Caki2 (cell line): ENCODE measurements at places on chromosomes 1 and 21. TPM values are rescaled to one million over a fixed set of nuclear protein-coding genes. Genes with fewer than 3 reads are reported as not detected.

DNA sequence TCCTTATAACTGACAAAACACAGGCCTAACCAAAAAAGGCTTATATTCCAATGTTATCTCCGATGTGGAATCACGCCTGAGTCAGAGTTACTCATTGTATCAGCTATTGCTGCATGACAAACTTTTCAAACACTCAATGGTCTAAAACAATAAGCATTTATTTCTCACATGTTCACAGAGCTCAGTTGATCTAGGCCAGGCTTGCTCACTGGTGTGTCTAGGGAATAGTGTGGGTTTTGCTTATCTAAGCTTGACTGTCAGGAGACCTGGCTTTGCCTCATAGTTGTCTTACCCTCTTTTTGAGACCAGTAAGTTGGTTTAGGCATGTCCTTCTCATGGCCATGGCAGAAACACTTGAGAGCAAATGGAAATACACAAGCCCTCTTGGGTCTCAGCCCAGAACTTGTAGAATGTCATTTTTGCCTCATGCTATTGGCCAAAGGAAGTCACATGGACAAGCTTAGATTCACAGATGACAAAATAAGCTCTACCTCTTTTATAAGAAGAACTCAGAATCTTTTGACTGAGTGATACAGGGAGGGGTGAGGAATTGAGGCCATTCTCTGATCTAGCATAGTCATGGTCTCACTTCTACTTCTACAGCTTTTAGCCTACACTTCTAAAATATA lies 130.8 kb downstream of the HMCN1 start:
- DNase-seq: peak; percentile 83

DNA sequence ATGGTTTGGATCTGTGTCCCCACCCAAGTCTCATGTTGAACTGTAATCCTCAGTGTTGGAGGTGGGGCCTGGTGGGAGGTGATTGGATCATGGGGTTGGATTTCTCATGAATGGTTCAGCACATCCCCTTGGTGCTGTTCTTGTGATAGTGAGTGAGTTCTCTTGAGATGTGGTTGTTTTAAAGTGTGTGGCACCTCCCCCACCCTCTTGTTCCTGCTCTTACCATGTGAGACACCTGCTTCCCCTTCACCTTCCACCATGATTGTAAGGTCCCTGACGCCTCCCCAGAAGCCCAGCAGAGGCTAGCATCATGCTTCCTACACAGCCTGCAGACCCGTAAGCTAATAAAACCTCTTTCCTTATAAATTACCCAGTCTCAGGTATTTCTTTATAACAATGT lies 55.8 kb downstream of the SUSD4 start:
- DNase-seq: no peak

MAEL gene
- not detected in 2 replicates for total RNA-seq

DNA sequence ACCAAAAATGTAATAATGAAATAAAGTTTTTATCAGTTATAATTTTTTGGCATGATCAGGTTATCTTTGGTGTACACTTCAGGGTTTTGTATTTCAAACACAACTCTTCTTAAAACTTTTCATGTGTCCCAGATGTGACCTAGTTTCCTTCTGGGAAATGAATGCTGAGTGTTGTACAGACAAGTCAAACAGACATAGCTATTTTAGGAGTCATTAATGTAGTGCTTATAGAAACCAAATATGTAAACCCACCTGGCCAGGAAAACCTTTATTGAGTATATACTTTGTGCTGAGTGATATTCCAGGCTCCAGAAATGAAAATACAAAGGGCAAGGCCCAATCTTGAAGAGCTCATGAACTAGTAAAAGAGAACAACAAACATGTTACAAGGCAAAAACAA lies 25.9 kb upstream of the HOOK1 start:
- DNase-seq: no peak

GRCh38 chr1:24043345-24044032 lies 63.4 kb upstream of the SRSF10 start:
- peak; percentile 20 for DNase-seq

IL20 gene
- total RNA-seq: not detected in 2 replicates

OR2T5 gene
- total RNA-seq: not detected in 2 replicates

- DNase-seq: no peak
These were observed 154.2 kb downstream of the ZNF326 start for GRCh38 chr1:90149101-90149500.

TTC22 gene
- total RNA-seq: not detected in 2 replicates
